ENCODE measurements at places on chromosomes 4 and X. TPM values are rescaled to one million over a fixed set of nuclear protein-coding genes. Genes with fewer than 3 reads are reported as not detected.

Gene GRK4
- 15.2 TPM for total RNA-seq

Gene PGM2
- 26.7 TPM for total RNA-seq

Gene CACNA1F
- 27.9 TPM for total RNA-seq

Gene FAM9A
- total RNA-seq: not detected
